ENCODE measurements at places on chromosomes 13 and 19. TPM values are rescaled to one million over a fixed set of nuclear protein-coding genes. Genes with fewer than 3 reads are reported as not detected.
A peak's percentile ranks its signal among the peaks of the same experiment; 100 is the strongest.

Gene C19orf85
- polyA plus RNA-seq, result not detected

- DNase-seq, result no peak
These were observed 4.2 kb downstream of the GZMM start for GRCh38 chr19:547836-548720.

GRCh38 chr19:5343848-5344247, 3.2 kb upstream of the PTPRS start:
- peak; percentile 85 for DNase-seq

Gene VPS36
- 13.6 TPM for polyA plus RNA-seq

GRCh38 chr13:99381766-99382165, 74.6 kb upstream of the GPR183 start:
- DNase-seq, result no peak

DNA sequence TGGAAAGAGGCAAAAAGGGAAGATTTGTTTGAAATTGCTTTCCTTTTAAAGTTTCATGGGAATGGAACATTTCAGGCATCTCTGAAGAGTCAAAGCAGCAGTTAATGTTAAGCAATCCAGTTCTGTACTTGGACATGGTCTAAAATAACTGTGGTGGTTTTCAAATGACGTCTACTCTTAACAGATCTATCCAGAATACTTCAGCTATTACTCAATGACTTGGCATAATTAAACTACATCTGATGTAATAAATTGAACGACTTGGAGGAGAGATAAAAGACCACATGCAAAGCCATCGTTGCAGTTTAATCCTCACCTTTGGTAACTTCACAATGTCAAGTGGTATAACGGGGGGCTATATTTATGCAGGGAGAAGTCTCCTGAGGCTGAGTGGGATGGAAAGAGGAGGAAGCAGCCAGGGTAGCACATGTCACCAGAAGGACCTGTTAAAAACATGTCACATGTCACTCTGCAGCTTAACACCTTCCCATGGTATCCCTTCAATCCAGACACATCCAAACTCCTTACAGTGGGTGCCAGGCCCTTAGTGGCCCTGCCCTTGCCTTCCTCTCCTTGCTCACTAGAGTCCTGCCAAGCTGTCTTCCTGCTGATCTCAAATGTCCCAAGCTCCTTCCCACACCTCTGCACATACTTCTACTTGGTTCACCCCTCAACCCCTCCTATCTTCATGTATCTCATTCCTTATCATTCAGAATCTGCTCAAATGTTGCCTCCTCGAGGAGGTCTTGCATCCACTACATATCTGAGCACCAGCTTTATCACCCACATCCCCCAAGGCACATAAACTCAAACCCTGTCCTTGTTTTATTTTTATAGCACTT, 327.8 kb downstream of the SUCLA2 start:
- no peak for DNase-seq

GRCh38 chr13:103386341-103386740, 320.1 kb upstream of the SLC10A2 start:
- no peak for DNase-seq

DNA sequence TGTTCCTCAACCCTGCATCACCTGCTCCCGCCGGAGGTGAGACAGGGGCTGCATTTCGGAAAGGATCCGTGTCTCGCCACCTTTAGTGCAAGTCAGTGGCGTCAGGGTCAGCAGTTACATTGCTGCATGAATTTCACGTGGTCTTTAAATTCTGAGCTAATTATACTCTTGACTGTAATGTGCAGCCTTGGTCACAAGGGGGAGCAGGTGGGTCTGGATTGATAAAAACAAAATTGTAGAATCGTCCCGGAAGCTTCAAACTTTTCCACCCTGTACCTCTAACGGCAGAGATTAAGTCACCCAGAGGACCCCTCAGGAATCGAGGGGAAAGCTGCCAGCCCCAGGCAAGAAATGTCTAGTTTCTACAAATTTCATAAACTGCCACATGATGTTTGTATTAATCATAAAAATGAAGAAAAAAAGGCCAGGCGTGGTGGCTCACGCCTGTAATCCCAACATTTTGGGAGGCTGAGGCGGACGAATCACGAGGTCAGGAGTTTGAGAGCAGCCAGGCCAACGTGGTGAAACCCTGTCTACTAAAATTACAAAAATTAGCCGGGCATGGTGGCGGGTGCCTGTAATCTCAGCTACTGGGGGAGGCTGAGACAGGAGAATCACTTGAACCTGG, 20.2 kb downstream of the BBC3 start:
- DNase-seq, result peak; percentile 71

DNA sequence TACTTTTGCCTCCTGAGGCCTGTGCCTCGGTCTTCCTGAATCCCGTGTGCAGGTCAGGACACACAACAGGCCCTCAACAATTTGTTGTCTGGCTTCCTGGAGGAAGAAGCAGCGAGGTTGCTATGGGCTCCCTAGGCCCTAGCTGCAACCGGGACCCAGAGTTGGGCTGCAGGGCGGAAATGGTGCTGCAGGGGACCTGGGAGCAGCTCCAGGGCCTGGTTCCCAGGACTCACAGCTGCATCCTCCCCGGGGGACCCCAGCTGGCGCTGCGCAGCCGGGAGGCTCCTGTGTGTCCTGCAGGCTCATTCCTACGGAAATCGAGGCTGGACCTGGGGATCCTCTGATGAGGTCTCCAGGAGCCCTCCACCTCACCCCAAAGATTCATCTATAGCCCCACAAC, 999 bp upstream of the TNFAIP8L1 start:
- no peak for DNase-seq

Gene CD37
- polyA plus RNA-seq, result not detected

DNA sequence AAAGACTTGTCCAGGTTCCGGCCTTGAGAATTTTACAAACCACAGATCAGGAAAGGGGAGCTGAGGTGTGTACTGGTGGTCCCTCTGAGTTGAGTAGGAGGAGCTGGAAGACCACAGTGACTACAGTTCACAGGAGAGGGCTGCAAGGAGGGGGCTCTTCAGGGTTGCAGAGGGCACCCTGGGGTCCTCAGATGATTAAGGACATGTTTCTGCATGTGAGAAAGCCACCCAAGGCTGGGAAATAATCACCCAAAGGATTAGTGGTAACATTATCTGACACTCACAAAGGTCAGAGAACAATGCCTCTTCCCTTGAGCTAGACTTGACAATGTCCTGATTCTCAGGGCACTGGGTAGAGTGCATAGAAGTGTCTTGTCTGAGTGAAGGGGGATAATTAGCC, 540.4 kb downstream of the IRS2 start:
- DNase-seq, result no peak

Gene MVB12A
- polyA plus RNA-seq, result 37.3 TPM

DNA sequence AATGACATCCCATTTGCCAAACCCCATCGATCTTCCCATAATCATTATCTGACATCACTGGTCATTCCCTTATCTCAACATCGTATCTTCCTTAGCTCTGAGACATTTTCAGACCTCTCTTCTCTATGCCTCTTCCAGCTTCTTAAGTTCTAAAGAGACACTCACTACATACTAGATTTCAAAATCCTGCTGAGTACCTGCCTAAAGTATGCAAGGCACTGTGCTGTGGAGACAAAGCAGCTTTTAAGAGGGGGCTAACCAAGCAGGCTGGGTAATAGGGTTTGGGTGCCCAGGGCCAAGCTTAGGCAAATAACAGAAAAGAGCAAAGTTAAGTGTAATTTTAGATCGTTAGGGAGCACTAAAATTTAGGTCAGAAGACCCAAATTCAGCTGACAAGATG, 3.4 kb upstream of the POMP start:
- no peak for DNase-seq

GRCh38 chr19:10568826-10569651, at the start of gene CDKN2D:
Gene CDKN2D (minus strand): TSS chr19:10568979. CDS start chr19:10568653, 326 bp downstream.
- DNase-seq, result peak; percentile 98

- peak; percentile 54 for DNase-seq
These were observed 30.5 kb downstream of the ZNF701 start for GRCh38 chr19:52600639-52601024.

Measured in HepG2 (cell line).